ENCODE measurements at places on chromosomes 13 and 19.

DNA sequence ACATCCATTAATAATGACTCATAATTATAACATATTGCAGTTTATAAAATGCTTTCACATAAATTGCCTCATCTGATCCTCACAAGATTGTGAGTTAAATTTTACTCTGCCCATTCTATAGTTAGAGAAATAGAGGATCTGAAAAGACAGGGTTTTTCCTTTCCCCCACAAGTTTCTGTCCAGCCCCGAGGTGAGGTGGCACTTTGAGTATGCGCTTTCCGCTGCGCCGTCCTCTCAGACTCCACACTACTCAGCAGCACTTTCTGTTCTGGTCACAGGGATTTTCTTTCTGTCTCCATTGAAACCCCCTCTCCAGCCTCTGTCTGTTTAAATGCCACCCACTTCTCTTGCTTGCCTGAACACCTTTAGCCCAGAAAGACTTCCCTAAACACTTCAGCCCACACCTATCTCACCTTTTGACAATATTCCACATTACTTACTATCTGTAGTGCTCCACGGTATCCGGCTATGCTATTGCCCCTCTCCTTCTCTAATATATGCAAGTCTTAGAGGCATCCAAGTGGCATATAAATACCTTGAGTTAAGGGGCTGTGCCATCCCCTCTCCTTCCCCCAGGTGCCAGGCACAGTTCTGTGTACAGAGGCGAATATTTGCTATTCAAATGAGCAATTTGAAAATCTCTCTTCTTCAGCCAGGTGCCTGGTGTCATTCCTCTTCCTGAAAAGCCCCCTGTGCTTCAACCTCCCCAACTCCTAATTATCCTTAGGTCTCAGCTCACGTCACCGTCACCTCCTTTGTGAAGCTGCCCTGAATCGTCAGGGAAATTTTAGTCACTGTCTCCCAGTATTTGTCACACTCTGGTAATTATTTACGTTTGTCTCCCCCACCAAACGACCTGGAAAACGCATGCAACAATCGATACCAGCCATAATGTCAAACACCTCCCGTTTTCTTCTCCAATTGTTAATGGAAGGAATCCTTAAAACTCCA is 268.7 kb downstream of the NHLRC3 start:
- DNase-seq = no peak

DNA sequence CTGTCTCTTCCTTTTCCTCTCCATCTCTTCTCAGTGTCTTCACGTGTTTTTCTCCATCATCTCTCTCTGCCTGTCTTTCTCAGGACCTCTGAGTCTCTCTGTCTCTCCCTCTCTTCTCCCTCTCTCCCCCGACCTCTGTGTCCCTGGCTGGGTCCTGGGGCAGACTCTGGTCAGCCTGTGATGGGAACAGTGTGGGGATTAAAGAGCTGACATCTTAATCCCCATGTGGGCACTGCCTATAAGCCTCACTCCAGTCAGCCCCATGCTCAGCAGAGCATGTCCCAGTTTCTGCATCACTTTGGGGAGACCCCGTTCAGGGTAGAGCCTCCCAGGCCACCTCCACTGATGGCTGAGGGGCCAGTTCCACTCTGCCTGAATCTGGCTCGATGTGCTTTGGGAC is 16.2 kb downstream of the EGLN2 start:
- no peak for DNase-seq

DNA sequence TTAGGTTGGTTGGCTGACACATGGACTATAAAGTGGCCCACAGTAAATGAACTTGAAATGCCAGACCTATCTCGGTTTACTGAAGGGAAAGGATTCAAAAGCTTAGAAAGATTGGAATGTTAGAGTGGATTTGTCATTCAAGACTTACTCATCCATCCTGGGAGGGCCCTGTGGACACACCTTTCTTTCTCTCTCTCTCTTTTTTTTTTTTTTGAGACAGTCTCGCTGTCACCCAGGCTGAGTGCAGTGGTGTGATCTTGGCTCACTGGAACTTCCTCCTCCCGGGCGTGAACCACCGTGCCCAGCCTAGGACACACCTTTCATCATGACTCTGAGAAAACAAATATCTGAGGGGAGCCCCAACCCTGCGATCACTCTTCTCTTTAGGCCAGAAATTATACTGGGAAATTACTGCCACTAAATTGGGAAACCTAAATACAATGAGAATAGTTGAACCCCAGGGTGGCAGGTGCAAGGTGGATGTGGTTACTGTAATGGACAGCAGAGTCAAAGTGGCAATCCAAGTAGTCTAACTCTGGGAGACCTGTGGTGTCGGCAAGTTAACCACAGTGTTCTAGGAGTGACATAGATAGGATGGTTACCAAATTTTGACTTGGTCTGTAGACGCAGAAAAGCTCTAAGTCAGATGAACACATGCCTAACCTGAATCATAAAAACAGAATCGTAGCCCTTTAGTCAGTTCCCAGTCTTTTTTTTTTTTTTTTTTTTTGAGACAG is 47.1 kb upstream of the ZMYM5 start:
- DNase-seq = no peak

DNA sequence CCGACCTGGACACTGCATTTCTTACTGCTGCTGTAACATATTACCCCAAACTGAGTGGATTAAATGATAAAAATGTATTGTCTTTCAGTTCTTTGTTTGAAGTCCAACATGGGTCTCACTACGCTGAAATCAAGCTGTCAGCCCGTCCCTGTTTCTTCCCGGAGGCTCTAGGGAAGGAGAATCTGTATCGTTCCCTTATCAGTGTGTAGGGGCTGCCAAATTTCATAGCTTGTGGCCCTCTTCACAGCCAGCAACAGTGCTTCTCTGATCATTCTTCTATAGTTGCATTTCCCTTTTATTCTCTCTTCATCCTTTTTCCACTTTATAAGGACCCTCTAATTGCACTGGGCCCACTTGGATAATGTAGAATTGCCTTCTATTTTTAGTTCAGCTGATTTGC is 10.1 kb downstream of the ZNF234 start:
- DNase-seq = no peak

- no peak for DNase-seq
Observed at GRCh38 chr13:32426191-32426989, 1.5 kb downstream of the N4BP2L1 start.

DNA sequence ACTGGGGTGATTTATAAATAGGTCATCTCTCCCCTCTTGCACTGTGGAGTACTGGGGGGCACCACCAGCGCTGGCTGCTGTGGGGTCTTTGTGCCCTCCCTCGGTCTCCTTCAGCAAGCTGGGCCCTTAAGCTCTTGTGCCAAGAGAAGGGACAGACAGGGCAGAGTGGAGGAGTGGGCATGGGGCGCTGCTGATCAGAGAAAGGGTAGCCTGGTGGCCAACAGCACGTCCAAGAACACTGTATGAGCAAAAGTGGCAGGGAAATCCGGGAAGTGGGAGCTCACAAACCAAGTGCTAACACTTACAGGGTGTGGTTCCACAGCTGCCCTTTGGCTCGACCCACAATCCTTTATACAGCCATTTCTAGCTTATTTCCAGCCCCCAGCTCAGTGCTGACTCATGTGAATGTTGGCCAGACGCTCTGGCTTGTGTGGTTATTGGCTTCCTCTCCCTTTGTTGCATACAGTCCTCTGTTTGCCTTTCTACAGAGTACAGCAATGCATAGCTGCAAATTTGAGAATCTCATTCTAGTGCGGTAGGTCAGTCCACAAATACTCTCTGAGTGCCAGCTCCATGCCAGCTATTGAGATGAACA is 298.8 kb downstream of the SHISA2 start:
- peak; percentile 87 for DNase-seq

DNA sequence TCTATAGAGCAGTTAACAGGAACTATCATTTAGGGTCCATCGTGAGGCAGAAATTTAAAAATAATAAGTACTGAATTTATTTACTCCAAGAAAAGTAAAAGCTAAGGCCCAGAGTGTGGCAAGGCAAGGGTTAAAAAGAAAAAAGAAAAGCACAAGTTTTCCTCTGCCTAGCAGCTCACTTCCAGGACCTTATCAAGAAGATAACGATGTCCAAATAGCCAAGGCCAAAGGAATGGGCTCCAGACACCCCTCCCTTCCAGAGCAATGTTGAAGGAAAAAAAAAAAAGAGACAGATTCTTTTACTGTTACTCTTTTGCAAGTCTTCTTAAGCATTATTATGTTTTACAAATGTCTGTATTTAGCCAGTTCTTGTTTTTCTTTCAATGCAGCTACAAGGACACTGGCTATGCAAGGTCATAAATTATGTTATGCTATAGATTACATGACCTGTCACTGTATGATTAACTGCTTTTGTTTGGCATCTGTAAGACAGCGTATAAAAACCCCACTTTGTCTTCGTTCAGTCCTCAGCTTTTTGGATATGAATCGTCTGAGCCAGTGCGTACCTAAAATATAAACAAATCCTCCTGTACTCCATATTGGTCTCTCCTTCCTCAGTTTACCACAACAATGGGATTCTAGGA is 2.9 kb upstream of the ZNF700 start:
- DNase-seq = no peak

DNA sequence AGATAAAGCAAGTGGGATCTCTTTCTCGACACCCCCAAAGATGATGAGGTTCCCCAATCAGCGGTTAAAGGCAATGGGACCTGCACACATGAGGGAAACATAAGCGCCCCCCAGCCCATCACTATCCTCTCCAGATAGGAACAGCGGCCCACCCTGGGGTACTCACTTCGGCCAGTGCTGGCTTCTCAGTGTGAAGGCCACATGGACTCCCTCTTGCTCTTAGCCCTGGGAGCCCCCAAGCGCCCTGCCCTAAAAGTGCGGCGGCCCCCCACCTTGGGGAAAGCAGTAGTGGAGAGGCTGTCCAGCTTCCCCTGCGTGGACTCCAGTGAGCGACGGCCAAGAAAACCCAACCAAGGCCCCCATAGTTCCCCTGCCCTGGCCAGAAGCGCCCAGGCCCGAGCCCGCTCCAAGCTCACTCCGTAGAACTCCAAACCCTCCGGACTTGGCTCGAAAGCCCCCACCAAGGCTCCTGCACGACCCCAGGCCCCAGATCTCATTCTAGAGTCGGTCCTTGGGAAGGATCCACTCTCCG is 1.0 kb downstream of the CACNA1A start:
- no peak for DNase-seq

GRCh38 chr13:24249624-24250023 is 59.8 kb upstream of the C1QTNF9 start:
- DNase-seq = no peak

DNA sequence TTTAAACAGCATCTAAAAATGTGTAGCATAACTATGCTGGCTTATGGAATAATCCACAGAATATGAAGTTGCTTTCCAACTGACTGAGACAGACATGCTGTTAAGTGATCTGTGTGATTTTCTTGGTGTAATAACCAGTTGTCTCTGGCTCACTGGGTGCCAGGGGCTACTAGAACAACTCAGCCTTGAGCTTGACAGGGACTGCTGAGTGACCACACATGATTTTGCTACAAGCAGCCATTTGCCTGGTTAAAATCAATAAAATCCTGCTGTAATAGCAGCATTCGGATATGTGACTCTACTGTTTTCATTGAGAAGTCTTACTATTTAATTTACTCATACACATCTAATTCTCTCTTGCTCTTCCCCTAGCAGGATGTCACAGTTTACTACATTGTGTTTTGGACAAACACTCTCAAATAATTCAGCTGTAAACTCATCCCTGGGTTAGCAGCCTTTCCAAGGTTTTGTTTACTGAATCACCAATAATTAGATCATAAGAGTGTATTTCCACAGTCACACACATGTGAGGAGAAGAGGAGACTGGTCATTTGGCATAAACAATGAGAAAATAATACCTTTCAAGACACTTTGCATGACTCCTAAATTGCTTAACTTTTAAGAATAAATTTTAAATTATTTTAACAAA is 426.2 kb downstream of the PCDH9 start:
- DNase-seq = no peak

GRCh38 chr19:726993-727956 is 18.5 kb downstream of the PALM start:
- no peak for DNase-seq

GRCh38 chr13:29925457-29926097 is 75.2 kb upstream of the UBL3 start:
- DNase-seq = peak; percentile 83

DNA sequence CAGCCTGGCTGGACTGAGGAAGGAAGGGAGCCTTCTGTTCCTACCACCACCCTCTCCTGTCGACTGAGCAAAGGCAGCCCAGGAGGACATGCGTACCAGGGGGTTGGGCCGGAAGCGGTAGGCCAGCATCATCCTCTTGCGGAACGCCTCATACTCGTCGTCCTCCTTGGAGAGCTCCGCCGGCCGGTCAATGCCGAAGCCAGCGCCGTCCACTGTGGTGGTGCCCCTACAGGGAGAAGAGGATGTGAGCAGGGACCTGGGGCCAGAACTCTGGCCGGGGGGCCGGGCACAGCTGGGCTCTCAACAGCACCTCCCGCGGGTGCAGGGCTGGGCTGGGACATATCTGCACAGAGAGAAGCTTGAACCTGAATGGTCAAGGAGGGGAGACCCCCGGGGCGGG is 3.8 kb upstream of the TM6SF2 start:
- DNase-seq = no peak

GRCh38 chr19:55041627-55042343 is 3.7 kb upstream of the GP6 start:
- DNase-seq = no peak

GRCh38 chr19:29771708-29772414 is 39.9 kb upstream of the CCNE1 start:
- DNase-seq = peak; percentile 51

DNA sequence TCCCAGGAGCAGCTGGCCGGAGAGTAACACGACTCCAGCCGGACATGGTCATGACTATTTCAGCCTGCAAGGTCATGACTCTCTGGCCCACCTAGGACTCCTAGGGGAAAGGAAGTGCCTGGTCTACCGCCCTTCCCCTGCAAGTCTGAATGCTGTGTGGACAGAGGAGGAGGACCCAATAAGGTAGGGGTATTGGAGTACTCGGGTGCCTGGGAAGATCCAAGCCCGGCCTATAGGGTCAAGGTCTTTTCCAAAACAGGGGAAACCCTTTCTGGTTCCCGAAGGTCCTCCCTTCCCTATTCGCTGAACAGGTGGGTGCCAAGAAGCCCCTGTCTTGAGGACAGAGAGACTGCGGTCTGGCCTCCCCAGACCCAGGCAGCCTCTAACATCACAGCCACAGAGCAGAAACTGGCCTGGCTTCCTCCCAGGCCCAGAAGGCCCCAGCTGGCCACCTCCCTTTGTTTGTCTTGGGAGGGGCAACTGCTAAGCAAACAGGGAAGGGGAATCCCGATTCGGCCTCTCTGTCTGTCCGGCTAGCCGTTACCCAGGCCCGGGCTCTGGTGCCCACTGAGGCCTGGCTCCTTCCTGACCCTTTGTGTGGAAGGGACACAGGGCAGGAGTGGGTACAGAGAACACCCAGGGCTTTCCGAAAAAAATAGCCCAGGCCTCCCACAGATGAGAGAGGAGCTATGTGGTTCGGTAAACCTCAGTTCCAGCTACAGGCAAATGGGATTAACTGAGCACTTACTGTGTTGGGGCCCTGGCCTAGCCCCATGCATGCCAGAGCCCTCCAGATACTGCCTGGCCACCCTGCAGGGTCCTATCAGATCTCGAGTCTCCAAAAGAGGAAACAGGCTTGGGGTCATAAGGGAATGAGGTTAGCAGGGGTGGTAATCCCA is 5.2 kb upstream of the GRAMD1A start:
- DNase-seq = peak; percentile 81

DNA sequence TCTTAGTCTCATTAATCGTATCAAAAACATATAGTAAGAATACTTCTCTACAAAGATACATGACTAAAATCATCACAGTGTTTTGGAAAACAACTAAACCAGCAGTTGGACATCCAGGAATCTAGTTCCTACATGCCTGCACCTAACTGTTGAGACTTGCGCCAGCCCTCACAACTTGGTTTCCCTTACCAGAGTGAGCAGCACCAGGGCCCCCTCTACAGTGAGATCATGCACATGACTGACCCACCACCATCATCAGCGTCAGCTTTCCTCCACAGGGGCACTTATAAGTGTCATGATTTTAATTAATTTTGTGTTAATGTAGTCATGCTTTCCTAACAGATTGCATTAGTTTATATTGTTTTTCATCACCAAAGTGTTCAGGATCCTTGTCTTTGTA is 1322.0 kb downstream of the EFNB2 start:
- DNase-seq = no peak
